ENCODE measurements at places on chromosomes 4 and X.

GRCh38 chr4:66501997-66502396, 831.7 kb upstream of the EPHA5 start:
- no peak for DNase-seq

DNA sequence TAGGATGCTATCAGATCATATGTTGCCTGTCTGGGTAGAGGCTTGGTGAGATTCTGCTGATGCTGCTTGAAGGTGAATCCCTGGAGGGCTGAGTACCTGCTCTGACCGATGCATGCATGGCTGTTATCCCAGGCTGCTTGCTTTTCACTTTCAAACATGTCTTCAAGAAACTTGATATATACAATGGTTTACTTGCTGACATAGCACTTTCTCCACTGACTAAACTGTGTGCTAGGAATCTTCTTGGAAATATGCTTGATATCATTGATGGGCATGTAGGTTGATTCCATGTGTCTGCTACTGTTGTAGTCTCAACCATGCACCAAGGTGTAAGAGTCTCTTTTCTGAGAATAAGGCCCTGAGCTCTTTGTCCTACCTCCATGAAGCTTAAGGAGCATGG, 79.6 kb upstream of the WDR1 start:
- no peak for DNase-seq

GRCh38 chrX:19214311-19214710, 92.0 kb upstream of the ADGRG2 start:
- DNase-seq: no peak

DNA sequence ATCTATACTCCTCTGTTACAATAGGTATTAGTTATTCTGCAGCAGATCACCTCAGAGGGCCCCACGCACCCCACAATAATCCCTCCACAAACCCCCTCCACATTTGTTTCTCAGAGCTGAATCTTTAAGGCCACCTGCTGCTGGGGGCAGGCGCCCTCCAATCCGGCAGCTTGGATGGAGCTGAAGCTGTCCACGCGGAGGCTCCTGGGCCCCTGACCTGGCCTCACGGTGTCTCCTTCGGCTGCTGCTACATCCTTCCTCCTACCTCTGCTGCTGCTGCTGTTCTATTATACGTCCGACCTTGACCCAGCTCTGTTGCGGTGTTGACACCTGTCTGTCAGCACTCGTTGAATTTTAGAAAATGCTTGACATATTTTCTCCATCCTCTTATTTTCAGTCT, 430.2 kb upstream of the ZFP42 start:
- DNase-seq: no peak

DNA sequence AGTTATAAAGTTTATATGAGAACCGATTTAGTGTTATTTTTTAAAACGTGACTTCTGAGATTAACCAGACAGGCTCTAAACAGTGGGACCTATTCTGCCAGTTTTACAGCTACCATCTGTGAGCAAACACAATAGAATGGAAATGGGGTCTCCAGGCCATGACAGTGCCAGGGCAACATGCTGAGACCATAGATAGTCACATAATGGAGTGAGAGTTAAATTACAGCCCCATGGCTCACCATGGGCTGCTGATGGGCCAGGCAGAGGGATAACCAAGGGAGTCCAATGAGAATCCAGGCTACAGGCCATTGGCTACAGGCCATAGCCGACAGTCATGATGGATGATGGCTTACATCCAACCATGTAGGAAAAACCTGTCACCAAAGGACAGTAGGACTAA, 183.5 kb upstream of the NDP start:
- no peak for DNase-seq

- no peak for DNase-seq
Measured at GRCh38 chr4:73053076-73053475, 16.4 kb downstream of the COX18 start.

GRCh38 chr4:6681191-6681590, 12.5 kb upstream of the S100P start:
- no peak for DNase-seq

GRCh38 chrX:104343428-104344129, 88.8 kb upstream of the ESX1 start:
- DNase-seq: no peak

DNA sequence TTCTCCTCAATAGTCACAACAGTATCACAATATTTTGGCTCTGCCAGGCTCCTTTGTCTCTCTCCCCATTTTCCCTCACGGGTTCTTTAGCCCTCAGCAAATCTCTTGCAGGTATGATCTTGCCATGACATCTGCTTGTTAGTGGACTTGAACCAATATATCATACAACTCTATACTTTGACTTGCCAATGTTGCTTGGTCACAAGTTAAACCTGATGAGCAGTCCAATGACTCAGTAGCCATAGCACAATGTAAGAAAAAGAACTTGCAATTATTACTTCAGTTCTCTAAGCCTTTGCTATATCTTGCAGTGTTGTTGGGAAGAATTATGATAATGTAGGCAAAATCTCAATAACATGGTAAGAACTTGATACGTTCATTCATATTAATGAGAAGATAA, 174.6 kb upstream of the NRK start:
- no peak for DNase-seq

DNA sequence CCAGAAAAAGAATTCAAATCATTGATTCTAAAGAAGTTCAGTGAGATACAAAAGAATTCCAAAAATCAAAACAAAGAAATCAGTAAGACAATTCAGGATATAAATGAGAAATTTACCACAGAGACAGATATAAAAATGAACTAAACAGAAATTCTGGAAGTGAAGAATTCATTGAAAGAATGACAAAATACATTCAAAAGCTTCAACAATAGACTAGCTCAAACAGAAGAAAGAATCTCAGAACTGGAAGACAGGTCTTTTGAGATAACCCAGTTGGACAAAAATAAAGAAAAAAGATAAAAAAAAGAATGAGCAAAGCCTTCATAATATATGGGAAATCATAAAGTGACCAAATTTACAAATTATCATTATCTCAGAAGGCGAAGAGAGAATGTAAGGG, 41.7 kb downstream of the CD99L2 start:
- no peak for DNase-seq

- no peak for DNase-seq
Measured at GRCh38 chr4:7742807-7743280, 196.8 kb downstream of the AFAP1 start.

All from activated T-helper 1 cell treated with anti-CD3 and anti-CD28 coated beads, Interleukin-2, amount 50 U/mL, for 16 hours (primary cell).